ENCODE measurements at places on chromosomes 16 and 17.

DNA sequence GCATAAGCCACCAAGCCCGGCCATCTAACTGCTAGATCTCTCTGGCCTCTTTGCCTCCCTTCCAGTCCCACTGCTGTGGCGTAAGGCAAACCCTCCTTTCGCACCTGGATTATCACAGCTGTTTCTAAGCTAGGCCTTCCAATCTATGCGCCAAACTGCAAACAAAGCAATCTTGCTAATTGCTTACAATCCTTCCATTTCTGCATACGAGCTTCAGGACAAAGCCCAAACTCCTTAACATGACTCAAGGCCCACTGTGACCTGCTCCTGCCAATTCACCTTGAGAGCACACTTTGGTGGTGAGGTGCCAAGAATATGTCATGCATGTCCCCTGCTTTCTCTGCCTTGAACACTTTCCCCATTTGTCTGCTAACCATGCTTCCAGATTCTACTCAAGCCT, 6.0 kb upstream of the ARL5C start:
- no peak for DNase-seq

DNA sequence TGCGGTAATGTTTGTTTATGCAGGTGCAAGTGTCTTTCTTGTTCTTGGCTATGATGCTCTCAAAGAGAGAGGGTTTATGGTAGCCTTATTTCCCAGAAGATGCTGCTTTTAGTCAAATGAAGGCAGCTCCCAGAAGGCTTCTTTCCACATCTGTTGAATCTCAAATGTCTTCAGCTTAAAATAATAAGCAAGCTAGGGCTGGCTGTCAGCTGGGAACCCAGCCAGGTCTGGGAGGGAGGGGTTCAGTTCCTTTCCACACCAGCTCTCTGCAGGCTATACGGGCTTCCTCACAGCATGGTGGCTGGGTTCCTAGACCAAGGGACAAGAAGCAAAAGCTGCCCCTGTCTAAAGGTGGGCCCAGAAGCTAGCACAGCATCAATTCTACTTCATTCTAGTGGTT, 47.4 kb upstream of the ATF7IP2 start:
- DNase-seq: peak; percentile 26

DNA sequence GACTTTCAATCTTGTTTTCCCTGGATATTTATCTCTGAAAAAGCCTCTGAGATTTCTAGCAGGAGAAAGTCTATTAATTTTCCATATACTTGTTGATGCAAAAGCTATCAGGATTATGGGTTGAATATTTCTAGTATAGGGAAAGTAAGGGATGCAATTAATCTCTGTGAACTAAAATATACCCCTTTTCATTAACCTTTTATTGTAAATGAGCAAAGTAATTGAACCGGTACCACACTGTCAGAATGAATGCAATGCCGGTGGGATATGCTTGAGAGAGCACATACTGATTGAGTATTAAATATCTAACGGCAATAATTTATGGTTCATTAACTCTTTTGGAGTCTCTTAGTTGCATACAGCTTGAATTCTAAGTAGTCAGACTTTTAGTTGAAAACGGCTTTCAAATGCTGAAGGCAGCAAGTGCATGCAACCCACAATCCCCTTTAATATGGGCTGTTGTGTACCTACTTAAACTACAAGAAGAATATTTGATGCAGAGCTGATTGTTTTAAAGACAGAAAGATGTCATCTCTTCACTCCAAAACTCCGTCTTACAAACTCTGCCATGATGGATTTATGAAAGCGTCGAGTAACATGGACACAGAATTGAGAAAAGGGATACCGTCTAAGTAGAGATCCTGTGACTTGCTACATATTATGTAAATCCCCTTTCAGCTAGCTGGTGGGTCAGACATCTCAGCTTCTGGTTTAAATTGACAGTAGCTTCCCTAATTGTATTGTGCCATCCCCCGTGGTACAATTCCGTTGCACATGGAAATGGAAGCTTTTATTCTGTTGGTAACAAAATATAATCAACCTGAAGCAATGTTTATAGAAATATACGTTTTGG, 141.3 kb upstream of the CDH8 start:
- DNase-seq: peak; percentile 28

- DNase-seq: no peak
These were observed 311.8 kb downstream of the UTP18 start for GRCh38 chr17:51572115-51572514.

DNA sequence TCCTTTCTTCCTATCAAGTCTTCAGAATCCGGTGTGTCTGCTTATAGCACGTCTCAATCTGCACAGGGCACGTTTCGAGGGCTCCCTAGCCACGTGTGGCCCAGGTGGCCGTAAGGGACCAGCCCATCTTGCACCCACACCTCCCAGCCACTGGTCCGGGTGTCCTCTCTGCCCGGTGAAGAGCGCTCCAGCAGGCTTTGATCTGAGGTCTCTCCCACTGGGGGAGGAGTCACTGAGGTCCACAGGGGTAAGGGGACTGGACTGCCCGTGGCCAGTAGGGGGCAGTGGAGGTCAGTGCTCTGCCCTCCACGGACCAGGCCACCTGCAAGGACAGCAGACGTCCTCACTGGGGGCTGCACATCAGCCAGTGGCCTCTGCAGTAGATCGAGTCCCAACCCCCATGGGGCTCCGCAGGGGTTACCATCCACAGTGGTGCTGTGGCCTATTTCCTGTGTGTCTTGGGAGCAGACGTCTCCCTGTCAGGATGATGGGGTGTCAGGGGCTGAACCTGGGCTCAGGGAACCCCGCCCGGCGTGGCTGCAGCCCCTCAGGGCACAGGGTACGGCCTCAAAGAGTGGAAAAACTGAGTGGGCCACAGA, 204.1 kb upstream of the CIBAR2 start:
- DNase-seq: peak; percentile 84

- no peak for DNase-seq
These were observed 29.7 kb downstream of the TRPV3 start for GRCh38 chr17:3527896-3528295.

- no peak for DNase-seq
These were observed 33.6 kb downstream of the LGALS9 start for GRCh38 chr17:27664606-27664965.

- DNase-seq: no peak
These were observed 121.8 kb upstream of the NOG start for GRCh38 chr17:56471696-56472095.

GRCh38 chr17:74532115-74532514, 840 bp upstream of the CD300LB start:
- DNase-seq: no peak

- DNase-seq: no peak
These were observed 135.6 kb upstream of the IRX3 start for GRCh38 chr16:54422159-54422558.

- DNase-seq: no peak
These were observed 72.0 kb downstream of the STXBP4 start for GRCh38 chr17:55040611-55041010.

GRCh38 chr17:8060274-8060673, 21.4 kb downstream of the ALOX15B start:
- DNase-seq: peak; percentile 83

DNA sequence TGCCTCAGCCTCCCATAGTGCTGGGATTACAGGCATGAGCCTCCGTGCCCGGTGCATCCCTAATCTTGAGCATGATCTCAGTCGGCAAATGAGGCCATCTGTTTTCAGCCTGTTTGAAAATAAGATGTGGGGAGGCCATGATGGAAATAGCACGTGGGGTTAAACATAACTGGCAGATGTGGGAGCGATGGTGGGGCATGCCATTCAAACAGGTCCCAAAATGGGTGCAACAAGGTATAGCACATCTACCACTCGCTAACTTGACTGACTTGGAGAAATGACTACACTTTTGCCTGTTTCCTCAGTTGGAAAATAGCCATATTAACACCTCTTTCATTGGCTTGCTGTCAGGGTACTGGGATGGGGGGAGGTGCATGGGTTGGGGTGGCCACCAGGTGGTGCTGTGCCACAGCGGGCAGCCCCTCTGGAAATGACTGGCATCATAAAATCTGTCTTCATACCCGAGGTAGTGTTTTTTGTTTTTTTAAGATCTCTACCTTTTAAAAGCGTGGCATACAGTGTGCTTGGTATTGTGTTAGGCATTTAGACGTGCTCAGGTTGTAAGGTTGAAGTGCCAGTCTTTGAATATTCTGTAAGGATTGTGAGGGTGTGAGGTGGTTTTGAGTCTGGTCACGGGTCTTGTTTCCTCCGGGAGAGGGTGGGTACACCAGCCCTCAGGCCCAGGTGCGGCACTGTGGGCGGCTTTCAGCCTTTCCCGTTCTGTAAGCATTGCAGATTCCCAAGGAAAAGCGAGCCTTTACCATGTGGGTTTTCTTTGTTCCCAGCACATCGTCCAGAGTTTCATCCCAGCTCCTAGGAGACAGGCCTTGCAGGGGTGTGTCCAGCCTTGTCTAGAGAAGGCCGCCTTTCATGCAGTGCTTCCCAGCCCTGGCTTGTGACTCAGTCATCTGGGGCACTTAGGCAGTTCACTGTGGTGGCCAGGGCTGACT, 2.9 kb upstream of the TTYH2 start:
- DNase-seq: peak; percentile 79

DNA sequence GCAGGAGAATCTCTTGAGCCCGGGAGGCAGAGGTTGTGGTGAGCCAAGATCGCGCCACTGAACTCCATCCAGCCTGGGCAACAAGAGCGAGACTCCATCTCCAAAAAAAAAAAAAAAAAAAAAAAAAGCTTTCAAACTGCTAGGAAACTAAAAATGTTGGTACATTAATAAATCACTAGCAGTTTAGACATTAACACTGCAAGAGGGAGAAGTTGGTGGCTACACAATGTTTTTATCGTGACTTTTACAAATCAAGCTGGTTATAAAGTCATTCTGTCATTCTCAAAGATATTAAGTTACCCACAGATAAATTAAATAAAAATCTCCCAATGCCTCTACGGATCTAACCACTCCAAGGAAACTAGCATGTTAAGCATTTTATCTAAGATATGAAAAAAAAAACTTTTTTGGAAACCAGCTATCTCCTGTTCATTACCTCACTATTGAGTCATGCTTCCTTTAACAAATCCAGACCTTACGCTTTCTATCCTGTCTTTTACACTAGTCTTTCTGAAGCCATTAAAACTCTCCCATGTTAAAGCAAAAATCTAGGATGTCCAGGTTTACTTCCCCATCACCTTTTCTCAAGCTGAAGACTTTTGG, 85.9 kb upstream of the SMURF2 start:
- no peak for DNase-seq

DNA sequence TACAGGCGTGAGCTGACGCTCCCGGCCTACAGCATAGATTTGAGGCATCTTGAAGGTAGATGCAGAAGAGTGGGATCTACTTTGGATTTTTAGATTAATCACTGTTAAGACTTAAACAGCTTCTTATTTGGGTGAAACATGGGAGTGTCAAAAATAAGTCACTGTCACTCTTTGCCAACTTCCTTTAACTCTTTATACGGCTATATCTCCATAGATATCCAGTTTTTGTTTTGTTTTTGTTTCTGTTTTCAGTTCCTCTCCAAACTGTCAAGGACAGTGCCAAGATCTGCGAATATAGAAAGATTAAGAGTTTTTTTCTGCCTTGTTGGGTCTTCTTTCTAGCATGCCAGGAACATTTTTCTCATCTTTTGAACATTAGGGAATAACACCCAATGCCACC, 706.1 kb downstream of the WWOX start:
- DNase-seq: no peak

GRCh38 chr16:58506241-58507194, 6.6 kb downstream of the NDRG4 start:
- DNase-seq: no peak

GRCh38 chr16:87959391-87959990, 8.3 kb downstream of the BANP start:
- DNase-seq: no peak

DNA sequence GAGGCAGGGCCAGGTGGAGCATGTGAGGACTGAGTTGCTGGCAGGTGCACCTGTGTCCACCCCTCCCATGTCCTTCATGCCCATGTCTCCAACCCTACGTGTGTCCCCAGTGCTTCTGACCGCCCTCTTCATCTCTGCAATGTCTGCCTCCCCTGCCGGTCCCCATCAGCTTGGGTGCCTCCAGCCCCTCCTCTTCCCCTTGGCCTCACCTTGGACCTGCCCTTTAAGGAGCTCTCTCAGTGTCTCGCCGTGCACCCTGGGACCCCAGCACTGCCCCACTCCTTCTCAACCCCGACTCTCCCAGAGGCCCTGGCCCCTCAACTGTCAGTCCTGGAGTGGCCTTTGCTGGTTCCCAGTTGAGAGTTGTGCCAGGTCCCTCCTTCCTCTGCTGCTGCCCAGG, 15.0 kb downstream of the RIPOR1 start:
- DNase-seq: no peak

GRCh38 chr16:80564394-80564793, 23.6 kb downstream of the DYNLRB2 start:
- DNase-seq: no peak

- DNase-seq: no peak
These were observed 43.4 kb downstream of the METRNL start for GRCh38 chr17:83122834-83123233.

DNA sequence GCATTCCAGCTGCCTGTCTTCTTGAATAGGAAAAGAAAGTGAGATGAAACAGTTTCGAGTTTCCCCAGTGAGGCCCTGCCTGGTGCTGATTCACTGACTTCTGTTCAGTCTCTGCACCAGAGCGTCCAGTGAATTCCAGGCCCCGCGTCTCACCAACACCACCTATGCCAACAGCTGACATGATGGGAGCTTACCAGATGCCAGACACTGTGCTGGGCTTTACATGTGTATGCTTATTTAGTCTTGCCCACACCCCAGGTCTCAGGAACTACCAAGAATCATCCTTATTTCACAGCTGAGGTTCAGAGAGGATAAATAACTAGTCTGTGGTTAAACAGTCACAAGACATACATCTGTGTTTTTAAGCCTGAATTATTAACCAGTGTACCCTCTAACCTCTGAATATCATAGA, 29.1 kb upstream of the IRX6 start:
- DNase-seq: peak; percentile 39

- peak; percentile 73 for DNase-seq
These were observed 32.1 kb downstream of the ABR start for GRCh38 chr17:1147664-1148063.

DNA sequence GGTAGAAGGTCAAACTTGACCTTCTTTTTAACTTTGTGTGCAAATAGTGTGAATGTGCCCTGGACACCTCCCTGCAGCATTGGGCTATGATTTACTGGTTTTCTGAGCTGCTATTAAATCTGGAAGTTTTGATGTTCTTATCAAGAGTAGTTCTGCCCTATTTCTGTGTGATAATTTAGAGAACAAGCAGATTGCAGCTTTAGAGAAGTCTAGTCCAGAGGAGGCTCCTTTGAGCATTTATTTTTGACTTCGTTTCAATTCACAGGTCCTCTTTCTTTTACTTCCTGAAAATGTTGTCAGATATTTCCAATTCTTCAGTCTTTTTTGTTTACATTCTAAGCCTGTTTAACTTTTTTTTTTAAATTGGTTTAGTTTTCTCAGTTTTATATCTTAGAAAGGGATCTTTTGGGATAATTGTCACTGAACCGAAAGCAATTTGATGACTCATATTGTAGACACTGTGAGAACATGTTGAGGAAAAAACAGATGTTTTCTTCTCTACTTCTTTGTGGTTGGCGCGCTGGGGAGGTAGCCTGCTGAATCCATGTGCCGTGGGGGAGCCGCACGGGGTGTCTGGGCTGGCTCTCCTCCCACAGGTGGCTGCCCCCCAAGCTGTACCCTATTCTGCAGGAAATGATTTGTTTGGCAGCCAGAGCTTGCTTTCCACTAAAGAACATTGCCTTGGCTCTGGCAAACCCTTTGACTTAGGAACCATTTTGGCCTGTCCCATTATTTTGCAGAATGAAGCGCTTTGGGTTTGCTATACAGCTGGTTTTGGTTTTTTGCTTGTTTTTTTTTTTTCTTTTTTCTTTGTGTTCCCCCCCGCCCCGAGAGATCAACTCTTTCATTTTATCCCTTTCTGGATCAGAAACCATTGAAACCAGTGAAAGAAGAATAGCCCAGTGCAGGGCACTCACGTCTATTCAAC, 53.4 kb downstream of the MFSD11 start:
- DNase-seq: no peak
